ENCODE measurements at places on chromosomes 7 and 10.

DNA sequence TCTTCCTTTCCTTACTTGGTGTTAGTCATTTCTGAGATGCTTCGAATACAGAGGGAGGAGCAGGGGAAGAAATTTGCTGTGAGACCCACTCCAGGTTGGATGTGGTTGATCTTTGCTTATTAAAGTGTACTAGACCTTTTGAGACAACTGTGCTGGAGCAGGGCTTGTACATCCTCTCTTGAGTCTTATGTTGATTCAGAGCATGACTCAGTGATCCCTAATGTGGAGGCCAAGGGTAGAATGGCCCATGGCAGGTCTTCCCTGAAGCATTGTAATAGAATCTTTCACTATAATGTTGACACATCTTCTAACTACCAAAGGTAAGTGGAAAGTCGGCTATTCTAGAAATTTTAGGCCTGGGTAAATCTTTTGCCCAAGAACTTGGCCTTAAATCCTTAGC is 17.0 kb upstream of the SFR1 start:
- no peak for DNase-seq

- no peak for DNase-seq
Observed at GRCh38 chr7:1768832-1769231, 98.8 kb downstream of the ELFN1 start.

DNA sequence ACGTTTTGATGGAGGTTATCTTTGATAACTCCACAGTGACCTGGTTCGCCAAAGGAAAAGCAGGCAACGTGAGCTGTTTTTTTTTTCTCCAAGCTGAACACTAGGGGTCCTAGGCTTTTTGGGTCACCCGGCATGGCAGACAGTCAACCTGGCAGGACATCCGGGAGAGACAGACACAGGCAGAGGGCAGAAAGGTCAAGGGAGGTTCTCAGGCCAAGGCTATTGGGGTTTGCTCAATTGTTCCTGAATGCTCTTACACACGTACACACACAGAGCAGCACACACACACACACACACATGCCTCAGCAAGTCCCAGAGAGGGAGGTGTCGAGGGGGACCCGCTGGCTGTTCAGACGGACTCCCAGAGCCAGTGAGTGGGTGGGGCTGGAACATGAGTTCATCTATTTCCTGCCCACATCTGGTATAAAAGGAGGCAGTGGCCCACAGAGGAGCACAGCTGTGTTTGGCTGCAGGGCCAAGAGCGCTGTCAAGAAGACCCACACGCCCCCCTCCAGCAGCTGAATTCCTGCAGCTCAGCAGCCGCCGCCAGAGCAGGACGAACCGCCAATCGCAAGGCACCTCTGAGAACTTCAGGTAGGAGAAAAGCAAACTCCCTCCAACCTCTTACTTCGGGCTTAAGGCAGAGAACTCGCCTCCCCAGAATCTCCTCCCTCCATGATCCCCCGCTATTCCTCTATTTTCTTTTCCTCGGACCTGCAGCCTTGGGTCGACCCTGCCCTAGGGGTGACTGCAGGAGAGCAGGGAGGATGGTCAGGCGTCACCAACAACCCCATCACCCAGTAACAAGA is at the start of gene SERPINE1:
SERPINE1 (plus strand) TSS at position 454 of the 809 bp plus-strand sequence. CDS start 1,290 bp downstream, outside the sequence.
- peak; percentile 95 for DNase-seq

- no peak for DNase-seq
Observed at GRCh38 chr10:60611291-60611747, 167.0 kb upstream of the CDK1 start.

DNA sequence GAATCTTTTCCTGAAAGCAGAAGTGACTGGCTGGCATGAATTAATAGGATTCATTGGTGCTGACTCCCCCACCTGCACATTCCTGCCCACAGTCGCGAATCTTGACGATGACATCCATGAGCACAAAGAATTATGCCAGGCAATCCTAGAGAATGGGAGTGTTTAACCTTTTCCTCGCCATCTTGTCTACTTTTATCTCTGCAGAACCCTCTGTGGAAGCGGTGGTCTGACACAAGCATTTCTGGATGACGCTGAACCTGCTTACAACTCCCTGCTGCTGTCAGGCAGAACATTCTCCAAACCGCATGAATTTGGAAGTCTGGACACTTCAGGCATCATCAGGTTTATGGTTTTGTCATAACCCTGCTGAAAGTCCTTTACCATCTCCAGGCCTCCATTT is 36.5 kb downstream of the KLF6 start:
- DNase-seq = no peak

DNA sequence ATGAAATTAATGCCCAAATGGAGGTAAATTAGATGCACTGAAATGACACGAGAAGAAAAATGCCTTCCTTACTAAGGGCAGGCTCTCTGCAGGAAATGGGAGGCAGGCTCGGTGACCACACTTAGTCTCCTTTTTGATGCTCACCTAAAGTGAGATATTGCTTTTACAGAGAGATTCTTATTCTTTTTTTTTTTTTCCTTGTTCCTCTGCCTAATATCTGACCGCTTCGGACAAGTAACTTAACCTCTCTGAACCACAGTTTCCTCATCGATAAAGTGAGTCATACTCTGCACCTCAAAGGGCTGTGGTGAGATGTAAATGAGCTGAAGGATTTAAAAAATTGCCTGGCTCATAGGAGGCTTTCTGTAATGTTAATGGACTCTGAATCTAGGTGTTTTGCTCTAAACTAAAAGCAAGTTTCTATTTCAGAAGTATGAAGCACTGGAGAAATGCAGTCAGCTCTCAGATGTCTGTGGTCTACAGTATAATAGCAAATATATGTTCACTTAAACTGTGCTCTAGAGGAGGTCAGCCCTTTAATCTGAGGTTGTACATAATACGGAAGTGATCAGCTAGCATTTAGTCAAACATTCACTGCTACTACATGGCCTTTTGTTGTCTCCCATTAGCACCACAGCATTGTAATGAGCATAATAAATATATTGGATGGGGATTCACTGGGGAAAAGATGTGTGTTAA is 23.2 kb downstream of the NKX2-3 start:
- no peak for DNase-seq

DNA sequence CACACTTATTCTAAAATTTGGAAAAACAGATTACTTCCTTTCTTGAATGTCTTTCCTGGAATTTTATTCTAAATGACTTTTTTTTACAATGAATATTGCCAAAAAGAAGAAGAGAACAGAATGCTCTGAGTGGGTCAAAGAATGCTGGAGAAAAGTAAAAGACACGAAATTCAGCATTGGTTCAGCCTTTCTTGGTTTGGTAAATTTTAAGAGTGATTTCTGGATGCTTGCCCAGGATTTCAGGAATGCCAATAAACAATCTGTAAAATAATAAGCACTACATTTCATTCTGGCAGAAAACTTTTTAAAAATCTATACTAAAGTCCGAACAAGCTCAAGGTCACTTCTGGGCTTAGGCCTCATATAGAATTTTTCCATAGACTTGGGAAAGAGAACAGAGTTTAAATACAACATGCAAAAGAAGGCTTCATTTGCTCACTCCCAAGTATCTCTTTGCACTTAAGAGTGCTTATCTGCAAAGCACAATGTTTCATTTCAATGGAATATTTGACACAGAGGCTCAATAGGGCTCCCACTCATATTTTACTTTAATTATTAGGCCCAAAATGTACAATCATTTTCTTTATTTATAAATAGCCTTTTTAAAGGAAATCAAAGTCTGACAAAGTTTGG is 359.5 kb upstream of the ANKRD30A start:
- DNase-seq = no peak
